NCI-H1048 (cell line): ENCODE measurements at places on chromosomes 1 and 21.

- no peak for DNase-seq
Observed at GRCh38 chr1:149945206-149945605, 8.5 kb upstream of the MTMR11 start.

GRCh38 chr1:59017501-59018231, 233.8 kb upstream of the JUN start:
- DNase-seq = no peak

DNA sequence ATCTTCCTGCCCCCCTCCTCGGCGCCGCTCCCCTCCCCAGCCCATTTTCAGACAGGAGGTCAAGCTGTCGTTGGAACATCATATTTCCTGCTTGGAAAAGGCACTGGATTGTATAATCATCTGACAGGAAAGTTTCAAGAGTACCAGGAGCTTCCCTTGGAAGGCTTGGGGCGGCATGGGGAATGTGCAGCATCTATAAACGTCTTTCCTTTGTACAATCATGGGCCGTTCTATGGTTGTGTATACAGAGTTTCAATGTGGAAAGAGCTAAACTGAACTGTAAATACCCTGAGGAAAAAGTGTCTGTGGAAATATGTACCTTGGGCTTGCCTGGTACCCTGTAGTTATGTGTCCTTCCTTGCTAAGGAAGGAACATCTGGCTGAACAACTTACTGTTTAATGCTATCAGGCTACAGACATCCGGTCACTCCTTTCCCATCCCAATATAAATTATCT, 368.1 kb upstream of the ADGRL2 start:
- DNase-seq = no peak

DNA sequence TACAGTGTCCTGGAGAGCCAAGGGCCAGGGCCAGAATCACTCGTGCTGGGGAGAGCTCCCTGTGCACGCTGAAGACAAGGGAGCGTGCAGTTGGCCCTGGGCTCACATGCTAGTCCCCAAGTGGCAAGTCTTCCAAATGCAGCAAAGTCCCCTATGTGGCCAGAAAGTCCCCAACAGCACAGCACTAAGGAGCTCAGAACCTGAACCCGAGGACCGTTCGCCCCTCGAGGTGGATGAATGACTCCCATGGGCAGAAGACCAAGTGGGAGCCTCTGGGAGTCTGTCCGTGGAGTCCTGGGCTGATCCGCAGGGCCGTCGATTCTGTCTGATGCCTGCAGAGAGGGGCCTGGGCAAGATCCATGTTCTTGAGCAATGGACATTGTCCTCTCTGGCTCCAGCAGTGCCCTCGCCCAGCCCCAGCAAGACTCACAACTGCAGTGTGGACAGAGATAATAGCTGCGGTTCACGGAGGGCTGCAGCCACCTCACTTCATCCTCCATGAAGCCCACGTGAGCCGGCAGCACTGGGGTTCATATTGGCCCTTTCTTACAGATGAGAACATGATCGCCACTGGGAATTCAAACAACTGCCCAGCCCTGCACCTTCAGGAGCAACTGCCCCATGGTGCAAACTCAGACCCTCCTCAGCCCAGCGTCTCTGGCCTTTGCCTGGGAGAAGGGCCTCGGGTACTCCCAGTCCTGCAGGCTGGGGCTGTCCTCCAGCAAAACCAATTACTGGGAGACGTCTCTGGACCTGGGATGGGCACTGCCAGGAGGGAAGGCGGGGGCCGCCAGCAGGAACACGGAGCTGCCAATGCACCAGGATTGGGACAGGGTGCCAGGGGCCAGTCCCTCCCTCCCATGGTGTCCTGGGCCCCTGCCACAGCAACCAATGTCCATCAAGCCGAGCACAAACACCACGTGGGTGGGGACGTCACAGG, 243.7 kb downstream of the NPHP4 start:
- DNase-seq = no peak

GRCh38 chr1:185648858-185649589, 85.2 kb upstream of the HMCN1 start:
- no peak for DNase-seq

GRCh38 chr1:171911506-171911905, 70.2 kb downstream of the DNM3 start:
- no peak for DNase-seq

- DNase-seq = no peak
Observed at GRCh38 chr1:89037186-89037585, 14.5 kb upstream of the GBP3 start.

GRCh38 chr1:42955311-42956063, 3.2 kb downstream of the SLC2A1 start:
- DNase-seq = no peak

DNA sequence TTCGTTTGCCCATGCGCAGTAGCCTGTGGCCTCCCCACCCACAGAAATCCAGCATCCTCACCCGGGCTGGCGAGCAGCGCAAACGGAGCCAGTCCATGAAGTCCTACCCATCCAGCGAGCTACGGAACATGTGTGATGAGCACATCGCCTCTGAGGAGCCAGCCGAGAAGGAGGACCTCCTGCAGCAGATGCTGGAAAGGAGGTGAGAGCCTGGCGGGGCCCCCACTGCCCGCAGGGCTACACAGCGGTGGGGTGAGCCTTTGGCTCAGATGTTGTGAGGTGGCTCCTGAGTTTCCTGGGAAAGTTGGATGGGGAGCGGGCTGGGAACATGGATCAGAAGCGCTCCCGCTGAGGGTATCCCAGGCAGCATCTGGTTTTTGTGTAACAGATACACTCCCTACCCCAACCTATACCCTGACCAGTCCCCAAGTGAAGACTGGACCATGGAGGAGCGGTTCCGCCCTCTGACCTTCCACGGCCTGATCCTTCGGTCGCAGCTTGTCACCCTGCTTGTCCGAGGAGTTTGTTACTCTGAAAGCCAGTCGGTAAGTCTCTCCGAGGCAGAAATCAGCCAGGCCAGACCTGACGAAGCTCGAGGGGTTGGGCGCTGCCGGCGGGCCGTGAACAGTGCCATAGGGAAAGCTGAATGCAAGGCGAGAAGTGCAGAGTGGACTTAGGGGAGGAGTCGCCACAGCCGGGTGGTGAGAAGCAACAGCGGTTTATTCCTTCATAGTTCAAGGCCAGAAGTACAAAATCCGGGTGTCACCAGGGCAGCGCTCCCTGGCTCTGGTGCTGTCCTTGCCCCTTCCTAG, 10.4 kb downstream of the NPPA start:
- DNase-seq = no peak

DNA sequence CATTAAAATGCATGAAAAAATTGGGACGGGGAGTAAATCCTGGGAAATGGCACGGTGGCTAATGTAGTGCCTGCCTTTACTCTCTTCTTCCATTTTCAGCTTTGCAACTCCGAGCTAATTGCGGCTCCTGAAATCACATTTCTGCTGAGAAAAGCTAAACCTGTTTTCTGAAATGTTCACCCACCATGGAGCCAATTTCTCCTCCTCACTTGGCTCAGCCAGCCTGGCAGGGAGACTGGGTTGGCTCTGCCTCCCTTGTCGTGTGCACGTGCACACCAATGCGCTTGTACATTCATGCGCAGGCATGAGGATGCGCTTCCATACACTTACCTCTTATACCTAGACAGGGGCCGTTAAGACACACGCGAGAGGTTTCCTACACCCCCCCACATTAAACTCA, 165.4 kb downstream of the PLXNA2 start:
- no peak for DNase-seq

- DNase-seq = no peak
Observed at GRCh38 chr1:38486085-38486484, 373.5 kb downstream of the RRAGC start.

- DNase-seq = no peak
Observed at GRCh38 chr1:15737324-15738319, 1.6 kb downstream of the SLC25A34 start.

GRCh38 chr1:204683284-204684205, 2.0 kb downstream of the LRRN2 start:
- no peak for DNase-seq

- DNase-seq = no peak
Observed at GRCh38 chr1:29651684-29652665, 415.7 kb downstream of the PTPRU start.

- DNase-seq = no peak
Observed at GRCh38 chr1:54323324-54323739, 82.9 kb downstream of the SSBP3 start.

DNA sequence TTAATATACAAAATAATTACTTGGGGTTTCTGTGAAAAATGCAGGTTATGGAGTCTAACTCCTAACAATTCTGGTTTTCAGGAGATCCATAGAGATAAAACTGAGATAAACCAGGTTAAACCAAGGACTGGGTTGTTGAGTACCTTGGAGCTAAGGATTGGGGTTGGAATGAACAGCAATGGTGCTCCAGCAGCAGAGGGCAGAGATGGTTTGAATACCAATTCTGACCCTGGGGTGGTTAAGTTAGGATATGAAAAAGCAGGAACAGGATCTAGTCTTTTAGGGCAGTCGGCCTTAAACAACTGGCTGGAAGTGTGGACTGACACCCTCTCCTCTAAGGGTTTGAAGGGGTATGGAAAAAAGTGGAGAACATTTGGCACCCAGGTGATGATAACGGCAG, 53.0 kb downstream of the UROD start:
- DNase-seq = no peak

GRCh38 chr21:23725576-23725975, 1881.7 kb downstream of the MRPL39 start:
- DNase-seq = no peak

DNA sequence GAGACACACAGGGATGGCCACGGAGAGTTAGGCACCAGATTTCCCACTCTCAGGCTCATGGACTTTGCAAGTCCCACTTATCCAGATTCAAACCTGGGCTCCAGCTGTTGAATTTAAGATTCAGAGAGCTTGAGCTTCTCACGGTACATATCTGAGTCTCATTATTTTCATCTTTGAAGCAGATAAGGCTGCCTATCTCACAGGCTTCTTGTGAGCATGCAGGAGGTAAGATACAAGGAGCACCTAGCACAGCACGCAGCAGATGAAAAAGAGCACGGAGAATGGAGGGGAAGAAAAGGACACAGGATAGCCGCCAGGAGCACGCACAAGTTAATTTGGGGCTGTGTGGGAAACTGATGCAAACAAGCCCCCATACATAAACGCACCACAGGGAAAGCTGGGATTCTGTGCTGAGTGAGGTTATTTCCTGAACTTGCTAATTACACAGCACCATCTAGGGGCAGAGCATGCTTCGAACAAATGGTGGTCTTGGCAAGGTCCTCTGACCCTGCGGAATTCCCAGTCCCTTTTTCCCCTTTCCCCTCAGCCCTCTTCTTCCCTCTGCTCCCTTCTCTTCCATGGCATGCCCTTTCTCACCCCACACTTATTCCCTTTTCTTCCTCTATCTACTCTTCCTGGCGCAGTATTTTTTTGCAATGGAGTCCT, 134.7 kb upstream of the VANGL1 start:
- no peak for DNase-seq

- DNase-seq = no peak
Observed at GRCh38 chr1:228487336-228488124, at the start of gene RNF187. Gene RNF187, plus strand, starts transcription at chr1:228487382.

DNA sequence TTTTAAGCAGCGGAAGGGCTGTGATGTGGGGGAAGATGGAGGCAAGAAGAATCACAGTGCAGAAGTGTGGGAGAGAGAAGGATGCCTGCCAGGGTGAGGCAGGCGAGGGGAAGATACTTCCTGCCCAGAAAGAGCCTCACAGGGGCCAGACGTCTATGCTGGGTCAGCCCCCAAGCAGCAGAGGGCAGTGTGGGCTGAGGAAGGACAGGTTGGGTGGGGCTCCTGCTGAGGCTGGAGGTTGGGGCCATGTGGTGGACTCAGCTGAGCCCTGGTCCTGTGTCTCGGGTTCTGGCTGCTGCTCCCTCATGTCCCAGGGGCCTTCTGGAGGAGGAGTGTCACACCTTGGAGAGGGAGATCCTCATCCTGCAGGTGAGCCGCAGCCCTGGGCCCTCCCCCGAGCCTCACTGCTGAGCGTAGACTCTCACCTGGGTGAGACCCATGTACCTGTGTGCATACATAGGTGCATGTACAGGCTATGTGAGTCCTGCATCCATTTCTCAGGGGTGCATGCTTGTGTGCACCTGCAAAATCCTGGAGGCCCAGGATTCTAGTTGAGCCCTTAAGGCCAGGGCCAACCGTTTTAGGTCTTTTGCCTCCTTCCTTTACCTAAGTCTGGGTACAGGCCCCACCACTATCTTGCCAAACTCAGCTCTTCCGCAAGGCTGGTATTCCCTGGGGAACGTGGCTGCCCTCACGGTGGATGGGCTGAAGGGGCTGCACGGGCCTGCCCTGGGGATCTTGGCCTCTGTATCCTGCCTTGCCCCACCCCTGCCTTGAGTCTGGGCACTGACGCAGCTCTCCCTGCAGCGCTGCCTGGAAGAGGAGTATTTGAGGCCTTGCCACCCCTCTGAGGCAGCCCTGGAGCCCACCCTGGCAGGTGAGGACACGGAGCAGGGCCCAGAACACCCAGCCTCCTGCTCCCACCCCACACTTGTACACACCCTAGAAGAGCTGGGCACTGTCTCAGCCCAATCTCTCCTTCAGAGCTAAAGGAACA, 3.7 kb downstream of the CCDC24 start:
- DNase-seq = no peak
